ENCODE measurements at places on chromosomes 6 and 20. TPM values are rescaled to one million over a fixed set of nuclear protein-coding genes. Genes with fewer than 3 reads are reported as not detected.

DNA sequence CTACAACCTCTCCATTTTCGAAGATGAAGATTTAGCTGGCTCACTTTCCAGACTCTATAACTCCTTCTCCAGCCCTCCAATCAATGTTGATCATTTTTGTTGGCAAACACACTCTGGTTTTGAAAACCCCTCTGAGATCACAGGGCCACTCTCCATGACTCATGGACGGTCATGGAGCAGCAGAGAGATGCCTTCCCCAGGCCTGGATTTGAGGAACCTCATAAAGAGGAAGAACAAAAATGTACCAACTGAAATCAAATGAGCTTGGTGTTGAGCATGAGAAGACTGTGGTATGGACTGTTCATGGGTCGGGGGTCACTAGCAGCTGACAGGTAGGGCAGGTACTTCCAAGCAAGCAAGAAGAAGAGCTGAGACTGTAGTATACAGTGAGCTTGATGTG lies 112.8 kb upstream of the INSM1 start:
- H3K4me1 ChIP-seq = no peaks in the 10 kb centered on the region
- H3K27ac ChIP-seq = no peak overlapping the region
- no peaks in the 10 kb centered on the region for H3K27me3 ChIP-seq
- no peak overlapping the region for H3K4me3 ChIP-seq

DNA sequence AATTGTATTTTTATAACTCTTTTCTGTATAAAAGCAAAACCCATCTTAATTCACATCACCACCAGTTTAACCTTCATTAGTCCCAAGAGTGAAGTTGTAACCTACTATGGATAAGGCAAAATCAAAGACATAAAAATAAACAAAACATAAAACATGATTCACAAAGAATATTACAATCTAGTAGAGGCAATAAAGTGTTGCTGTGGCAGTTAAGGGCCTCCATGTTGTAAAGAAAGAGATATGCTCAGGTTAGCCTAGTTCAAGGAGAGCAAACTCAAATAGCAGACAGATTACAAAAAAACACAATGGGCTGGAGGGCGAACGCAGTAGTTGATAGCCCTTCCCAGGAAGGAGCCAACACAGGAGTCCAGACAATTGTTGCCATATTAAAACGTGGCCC lies 13.4 kb downstream of the LGSN start:
- no peak overlapping the region for H3K4me3 ChIP-seq
- no peaks in the 10 kb centered on the region for H3K36me3 ChIP-seq
- no peak for DNase-seq
- H3K4me1 ChIP-seq = no peaks in the 10 kb centered on the region
- H3K27ac ChIP-seq = no peak overlapping the region

Gene TFAP2A
- 0.66 TPM for total RNA-seq

- H3K4me1 ChIP-seq = no peaks in the 10 kb centered on the region
- DNase-seq = no peak
- no peaks in the 10 kb centered on the region for H3K27me3 ChIP-seq
- H3K36me3 ChIP-seq = no peaks in the 10 kb centered on the region
- H3K27ac ChIP-seq = no peak overlapping the region
These were observed 83.0 kb upstream of the GATA5 start for GRCh38 chr20:62558779-62559178.

Gene SLC23A2
- total RNA-seq = 39.4 TPM

Gene TBXT
- not detected for total RNA-seq

Gene SPATA25
- 7.3 TPM for total RNA-seq

DNA sequence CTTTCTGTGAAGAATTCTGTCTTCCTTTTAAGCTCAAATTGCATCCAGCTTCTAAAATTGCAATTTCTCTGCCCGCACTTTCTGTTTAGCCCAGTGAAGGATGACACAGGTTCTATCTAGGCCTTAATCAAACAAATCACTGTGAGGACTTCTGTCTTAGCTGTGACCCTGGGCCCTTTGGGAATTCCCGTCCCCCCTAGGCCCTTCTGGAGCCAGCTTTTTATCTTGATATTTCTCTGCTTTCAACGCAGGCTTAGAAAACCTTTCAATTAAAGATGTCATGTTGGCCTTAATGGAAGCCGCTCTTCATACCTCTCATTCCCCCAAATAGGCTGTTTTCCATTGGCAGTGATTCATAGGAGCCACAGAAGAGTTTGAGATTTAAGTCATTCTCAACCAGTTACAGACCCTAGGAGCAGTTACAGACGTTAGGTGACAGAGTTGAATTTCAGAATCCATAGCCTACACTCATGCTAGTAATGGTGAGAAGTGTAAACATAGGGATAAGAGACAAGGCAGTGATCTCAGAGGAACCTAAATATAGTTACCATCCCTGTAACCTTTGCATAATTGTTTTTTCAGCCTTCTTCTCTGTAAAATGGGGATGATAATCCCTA lies 74.8 kb upstream of the FLRT3 start:
- no peaks in the 10 kb centered on the region for H3K36me3 ChIP-seq
- H3K4me1 ChIP-seq = no peaks in the 10 kb centered on the region
- no peak overlapping the region for H3K4me3 ChIP-seq
- no peak overlapping the region for H3K27ac ChIP-seq
- no peak for DNase-seq

Measured in tibial nerve (tissue), 4 donors.